Urinary bladder (tissue), 4 donors: ENCODE measurements at places on chromosomes 11 and 22.

DNA sequence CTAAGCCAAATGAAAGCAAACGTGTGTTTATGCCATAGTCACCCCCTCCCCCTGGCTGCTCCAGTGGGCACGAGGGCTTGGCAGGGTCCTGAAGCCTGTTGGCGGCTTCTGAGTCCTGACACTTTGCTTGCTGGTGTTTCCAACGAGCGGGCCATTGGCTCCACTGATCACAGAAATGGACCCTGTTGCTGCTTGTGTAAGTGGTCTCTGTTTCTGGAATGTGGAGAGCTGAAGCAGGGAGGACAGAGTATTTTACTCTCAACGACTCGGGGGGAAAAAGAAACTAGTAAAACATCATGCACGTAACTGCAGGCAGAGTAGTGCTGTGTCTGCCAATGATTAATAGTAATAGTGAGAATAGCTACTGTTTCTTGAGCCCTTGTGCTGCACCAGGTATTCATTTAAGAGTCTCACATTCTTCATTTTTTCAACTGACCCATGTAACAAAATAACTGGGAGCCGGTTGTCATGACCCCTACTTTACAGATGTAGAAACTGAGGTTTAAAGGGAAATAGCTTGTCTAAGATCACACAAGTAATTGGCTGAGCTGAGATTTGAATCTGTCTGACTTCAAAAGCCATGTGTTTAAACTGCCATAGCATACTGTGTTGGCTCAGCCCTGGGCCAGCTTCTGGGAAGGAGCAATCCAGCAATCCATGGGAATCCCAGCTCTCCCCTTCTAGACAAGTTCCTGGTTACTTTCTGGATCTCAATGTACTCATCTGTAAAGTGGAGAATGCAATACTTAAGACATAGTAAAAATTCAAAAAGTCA is 526.7 kb downstream of the INSC start:
- DNase-seq = no peak

- no peak for DNase-seq
Observed at GRCh38 chr11:6418557-6419008, 311 bp downstream of the APBB1 start.

GRCh38 chr22:30637701-30638114 is 2.1 kb downstream of the SLC35E4 start:
- no peak for DNase-seq

DNA sequence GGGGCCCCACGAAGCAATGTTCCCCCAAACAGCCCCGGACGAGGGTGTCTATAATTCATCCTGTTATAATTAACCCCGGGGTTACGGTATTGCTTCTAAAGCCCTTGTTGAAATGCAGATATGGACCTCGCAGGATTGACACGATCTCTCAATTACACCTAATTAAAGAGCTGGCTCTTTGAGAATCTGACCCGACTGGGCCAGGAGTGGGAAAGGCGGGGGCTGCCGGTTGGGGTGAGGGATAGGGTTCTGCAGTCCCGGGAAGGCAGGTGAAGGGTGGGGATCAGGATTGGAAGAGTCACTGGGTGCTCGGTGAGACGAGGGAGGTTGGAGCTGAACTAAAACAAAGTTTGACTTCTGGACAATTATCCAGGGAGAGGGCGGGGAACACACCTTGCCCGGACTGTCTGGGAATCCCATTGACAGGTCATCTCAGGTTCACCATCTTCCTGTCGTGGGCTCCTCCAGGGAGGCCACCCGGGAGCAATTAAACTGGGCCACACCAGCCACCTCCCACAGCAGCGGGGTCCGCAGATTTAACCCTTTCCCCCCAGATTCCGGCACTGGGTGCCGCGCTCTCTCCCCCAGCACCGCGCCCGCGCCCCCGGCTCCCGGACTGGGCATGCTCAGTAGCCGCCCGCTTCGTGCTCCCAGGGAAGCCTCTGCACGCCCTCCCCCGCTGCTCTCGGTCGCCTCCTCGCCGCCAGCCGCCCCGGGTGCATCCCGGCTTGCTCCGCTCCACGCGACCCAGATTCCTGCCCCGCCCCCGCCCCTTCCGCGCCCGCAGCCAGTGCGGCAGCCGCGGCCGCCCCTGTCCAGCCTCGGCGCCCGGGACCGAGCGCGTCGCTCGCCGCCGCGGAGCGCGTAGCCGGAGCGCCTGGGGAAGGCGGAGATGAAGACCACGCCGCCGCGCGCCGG is at the start of gene ELMOD1:
ELMOD1 (plus strand) TSS at position 688 of the 918 bp plus-strand sequence. CDS start 27,043 bp downstream, outside the sequence.
- no peak for DNase-seq
